ENCODE measurements at places on chromosomes 2 and 18.

DNA sequence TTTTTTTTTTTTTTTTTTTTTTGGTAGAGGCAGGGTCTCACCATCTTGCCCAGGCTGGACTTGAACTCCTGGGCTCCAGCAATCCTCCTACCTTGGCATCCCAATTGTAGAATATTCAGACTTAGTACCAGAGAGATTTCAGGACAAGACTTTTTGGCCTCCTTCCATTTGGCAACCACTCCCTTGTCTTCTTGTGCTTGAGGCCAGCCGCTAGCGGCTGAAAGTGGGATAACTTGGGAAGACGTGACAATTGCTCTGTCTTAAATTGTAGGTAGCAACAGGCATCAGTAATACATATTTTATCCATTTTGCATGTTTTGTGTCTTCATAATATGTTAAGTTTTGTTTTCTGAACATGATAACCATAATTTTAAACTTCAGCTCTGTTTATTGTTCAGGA is 53.3 kb upstream of the TTN start:
- no peak for DNase-seq

DNA sequence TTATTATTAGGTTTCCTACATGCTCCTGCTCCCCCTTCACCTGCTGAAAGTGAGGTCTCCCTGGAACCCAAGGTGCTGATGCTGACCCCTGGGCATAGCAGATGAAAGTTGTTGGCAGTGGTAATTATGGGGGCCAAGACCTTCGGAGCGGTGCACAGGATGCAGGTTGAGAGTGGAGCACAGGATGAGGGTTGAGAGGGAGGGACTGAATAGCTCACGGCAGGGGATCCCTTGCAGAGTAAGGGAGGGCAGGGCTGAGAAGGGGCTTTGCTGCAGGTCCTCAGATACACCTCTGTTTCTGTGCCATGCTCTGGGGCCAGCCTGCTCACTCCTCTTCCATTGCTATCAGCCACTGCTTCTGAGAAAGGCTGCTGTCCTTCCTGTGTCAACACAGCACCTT is 163.3 kb downstream of the FHOD3 start:
- no peak for DNase-seq

DNA sequence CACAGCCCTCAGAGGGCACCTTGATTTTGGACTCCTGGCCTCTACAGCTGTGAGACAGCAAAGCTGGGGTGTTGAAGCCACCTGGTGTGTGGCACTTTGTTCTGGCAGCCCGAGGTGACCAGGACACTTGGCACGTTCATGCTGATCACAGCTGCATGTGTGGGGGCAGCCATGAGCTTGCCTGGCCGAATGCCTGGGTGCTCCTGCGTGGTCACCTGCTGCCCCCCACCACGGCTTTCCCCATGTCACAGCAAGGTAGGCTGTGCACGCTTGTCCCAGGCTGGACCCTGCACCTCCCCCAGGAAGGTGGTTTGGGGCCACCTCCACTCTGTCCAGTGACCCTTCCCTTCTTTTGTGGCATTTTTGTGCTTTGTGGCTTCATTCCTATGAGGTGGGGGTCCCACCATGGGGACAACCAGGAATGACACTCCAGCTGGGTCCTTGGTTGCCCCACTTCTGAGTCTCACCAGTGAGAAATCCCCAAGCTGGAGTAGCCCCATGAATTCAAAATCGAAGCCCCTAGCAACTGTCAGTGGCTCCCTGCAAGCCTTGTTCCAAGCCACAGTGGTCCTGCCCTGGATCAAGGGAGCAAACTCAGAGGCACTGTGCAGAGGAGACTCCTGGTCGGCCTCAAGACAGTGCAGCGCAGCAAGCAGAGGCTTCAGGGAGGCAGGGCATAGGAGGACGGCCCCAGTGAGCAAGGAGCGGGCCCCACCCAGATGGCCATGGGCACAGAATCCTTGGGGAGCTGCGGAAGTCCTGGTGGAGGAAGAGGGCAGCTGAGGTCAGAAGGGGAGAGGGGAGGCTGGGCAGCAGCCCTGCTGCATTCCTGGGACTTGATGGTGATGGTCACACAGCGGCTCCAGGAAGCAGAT is 121.4 kb upstream of the HS6ST1 start:
- no peak for DNase-seq

GRCh38 chr18:48123324-48123723 is 192.9 kb upstream of the SMAD2 start:
- DNase-seq, result no peak

DNA sequence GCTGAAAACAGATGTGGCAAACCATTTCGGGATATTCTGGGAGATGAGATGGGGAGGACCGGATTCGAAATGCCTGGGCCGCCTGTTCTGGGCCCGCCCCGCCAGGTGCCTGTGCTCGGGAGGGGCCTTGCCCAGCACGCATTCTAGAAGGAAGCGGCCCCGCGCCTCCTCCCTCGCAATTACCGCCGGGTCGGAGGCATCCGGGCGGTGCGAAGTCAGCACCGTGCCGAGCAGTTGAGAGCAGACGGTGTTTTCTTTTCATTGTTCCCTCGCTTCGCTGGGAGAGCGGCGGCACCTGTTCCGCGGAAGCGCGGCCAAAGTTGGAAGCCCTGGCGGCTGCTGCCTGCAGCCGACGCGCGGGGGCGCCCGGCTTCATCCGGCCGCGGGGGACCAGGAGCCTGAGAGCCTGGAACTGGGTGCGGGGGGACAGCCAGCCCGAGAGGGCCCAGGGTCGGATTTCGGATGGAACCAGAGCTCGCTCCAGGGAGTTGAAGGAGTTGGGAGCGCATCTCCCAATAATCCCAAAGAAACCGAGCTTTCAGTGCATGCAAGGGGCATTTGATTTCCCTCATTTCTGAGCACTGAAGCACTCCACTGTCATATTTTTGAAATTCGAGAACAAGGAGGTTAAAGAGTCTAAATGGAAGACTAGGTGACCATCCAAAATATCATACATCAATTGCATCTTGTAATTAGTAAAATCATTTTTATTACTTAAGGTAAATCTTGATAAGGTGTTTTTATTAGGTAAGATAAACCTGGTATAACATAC is 241.8 kb upstream of the RAB12 start:
- peak; percentile 46 for DNase-seq

DNA sequence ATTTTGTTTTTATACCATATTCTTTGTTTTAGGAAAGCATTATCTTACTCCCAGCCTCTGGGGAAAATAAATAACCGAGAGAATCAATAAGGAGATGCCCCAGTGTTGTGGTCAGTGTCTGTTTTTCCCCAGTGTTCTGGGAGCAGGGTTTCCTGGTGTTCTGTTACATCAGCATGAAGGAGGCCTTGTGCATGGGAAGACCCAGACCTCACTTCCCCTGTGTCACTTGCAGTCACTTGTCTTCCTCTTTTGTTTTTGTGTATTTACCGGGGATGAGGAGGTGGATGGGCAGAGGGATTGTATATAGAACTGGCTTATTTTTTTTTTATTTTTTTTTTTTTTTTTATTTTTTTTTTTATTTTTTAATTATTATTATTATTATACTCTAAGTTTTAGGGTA is 45.0 kb upstream of the MGAT5 start:
- no peak for DNase-seq

DNA sequence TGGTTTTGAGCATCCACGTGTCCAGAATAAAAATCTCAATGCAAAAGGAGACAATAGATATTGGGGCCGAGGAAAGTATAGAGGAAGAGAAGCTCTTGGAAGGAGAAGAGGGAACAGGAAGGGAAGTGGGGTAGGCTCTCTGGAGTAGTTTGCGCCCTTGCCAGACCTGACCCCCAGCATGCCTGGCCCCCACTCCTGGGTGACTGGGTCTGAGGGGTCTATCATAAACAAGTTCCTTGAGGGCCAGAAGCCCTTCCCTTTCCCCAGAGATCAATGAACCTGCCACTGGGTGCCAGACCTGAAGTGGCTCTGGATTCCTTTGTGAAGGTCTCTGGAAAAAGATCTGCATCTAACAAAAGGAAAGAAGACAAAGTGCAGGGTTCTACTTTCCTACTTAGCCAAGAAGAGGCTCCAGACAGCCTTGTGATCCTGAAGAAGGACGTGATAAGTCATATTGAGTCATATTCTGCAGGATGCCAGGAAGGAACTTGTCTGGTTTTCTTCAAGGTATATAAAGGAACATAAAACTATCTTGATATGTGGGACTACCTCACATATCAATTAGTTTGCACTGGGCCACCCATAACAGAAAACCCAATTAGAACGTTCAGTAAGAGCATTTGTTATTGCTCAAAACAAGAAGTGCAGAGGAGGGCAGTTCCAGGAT is 18.7 kb upstream of the ATOH8 start:
- DNase-seq, result no peak

DNA sequence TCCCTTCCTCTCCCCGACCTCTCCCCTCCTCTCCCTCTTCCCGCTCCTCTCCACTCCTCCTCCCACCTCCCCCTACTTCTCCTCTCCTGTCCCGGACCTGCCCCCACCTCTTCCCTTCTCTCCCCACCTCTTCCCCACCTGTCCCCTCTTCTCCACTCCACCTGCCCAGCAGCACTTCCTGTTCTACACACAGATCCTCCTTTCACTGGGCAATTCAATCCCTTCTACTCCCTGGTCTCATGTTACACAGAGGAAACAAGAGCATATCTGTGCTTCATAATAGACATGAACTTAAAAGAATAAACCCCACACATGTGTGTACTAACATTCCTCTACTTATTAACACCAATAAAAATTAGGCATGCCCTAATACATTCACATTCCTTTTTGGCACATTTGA is 34.8 kb downstream of the TIMM21 start:
- no peak for DNase-seq

DNA sequence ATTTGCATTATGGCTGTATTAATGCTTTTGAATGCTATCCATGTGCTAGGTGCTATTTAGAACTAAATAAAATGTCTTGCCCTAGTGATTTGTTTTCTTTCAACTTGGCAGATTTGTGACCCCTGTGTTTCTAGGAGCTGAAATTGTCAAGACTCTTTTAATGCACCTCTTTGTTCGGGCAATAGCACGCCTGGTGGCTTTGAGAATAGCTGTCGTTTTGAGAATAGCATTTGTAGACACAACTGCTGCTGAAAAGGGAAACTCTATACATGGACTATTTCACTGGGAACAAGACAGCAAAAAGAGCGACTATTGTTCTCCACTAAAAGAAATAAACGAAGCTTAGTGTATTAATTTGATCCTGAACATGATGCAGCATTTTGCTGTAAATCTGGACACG is 352.1 kb upstream of the ZNF521 start:
- DNase-seq, result no peak

- no peak for DNase-seq
These were observed 68.1 kb downstream of the CCDC178 start for GRCh38 chr18:33372442-33372841.

DNA sequence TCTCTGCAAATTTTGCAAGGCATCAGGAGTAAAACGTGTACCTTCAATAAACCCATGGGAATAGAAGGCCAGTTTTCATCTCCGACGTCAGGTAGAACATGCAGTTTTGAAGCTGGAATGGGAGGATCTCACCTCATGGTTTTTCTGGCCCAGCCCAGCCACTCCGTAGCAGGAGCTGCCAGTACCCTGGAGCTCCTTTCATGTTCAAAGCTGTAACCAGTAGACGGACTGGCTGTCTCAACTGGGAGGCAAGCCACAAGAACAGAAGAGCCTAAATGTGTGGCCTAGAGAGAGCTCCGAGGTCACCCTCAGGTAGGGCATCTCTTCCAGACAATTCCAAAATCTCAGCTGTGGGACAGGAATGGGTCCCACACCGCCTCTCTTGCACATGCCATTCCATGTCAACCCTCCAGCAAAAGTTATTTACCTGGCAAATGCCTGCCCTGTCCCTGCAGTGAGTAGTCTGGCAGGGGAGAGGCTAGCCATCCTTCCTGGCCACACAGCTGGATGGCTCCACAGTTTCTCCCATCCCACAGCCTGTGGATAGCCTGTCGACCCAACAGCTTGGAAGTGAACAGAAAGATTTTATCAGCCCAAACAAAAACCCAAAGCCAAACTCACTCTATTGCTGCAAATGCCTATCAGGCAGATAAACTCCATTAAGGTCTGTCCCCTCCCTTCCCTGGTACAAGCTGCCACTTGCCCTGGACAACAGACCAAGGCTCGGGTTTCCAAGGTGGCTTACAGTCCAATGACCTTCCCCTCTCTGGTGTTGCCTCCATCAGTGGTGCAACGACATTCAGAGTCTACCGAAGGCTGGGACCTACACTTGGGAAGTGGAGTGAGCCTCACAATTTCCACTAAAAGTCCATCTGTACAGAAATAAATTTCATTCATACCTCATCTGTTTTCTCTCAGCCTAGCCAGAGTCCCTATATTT is 27.8 kb downstream of the CRACDL start:
- DNase-seq, result no peak

- no peak for DNase-seq
These were observed 364.0 kb downstream of the GPD2 start for GRCh38 chr2:156800065-156800653.

GRCh38 chr18:65620076-65620696 is 130.6 kb upstream of the CDH7 start:
- no peak for DNase-seq

- no peak for DNase-seq
These were observed 131.8 kb downstream of the FAM210A start for GRCh38 chr18:13594551-13594950.

DNA sequence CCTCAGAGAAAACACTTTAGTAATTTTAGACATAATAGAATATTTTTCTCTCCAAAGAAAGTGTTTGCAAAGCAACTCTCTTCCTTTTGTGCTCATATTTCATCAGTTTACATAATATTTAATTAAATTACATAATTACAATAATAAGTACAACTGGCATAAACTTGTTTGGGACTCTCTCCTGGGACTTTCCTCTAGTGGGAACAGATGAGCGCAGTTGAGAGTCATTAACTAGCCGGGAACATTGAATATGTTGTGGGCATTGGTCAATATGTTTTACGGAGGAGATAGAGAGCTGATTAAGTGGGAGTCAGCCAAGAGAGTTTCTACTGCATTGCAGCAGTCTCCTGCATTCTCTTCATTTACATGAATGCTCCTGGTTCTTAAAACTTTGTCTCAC is 607.7 kb downstream of the ARHGAP15 start:
- DNase-seq, result peak; percentile 38

GRCh38 chr2:159867567-159868361 is 69.8 kb upstream of the CD302 start:
- DNase-seq, result no peak

DNA sequence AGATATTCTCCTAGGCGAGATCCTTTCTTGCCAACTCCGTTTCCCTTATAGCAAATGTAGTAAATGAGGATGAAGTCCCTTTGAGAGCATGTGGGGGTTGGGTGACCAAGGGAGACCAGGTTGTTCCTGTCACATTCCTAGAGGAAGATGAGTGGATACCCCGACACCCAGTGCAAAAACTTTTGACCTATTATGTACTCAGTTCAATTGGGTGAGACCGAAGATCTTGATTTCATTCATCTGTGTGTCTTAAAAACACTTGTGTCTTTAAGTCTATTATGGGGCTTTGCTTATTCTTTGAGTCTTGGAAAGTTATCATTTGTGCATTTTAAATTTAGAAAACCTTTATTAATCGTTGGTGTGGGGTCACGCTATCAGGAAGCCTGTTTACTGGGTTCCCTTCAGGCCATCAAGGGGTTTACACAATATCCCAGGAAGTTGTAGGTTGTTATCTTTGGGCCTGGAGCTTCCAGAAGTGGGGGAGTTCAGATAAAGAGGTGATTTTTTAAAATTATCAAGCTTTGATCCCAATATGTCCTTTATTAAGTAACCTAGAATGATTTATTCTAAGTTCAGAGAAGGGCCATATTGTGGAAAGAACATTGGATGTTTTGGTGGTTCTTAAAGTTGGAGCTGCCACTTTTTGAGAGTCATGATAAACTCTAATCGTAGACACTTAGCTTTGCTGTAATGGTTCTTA is 2.8 kb downstream of the RHOB start:
- peak; percentile 52 for DNase-seq

Data from BE2C (cell line).